ENCODE measurements at places on chromosomes 2 and 18.

DNA sequence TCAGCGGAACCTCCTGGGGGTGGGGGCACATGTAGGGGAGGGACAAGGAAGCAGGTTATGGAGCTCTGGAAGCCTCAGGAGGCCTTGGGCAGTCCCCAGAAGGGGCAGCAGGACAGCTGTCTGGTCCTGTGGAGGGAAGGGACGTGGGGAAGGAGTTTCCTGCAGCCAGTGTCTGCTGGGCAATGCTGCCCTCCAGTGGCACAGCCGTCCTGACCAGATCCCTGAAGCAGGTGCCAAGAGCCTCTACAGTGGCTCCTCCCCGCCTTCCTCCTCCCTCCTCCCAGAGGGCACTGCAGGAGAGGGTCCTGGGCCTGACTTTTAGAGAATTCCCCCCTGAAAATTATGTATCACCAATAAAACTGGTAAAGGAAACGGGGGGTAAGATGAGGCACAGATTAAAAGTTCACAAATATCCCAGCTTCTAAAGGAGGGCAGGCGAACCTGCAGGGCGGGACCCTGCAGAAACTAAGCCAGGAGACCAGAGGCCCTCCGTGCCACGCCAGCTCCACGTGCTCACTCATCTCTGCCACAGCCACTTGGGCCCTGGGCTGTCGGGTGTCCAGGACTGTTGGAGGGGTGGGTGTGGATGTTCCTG is 258.5 kb downstream of the TWIST2 start:
- DNase-seq = no peak

DNA sequence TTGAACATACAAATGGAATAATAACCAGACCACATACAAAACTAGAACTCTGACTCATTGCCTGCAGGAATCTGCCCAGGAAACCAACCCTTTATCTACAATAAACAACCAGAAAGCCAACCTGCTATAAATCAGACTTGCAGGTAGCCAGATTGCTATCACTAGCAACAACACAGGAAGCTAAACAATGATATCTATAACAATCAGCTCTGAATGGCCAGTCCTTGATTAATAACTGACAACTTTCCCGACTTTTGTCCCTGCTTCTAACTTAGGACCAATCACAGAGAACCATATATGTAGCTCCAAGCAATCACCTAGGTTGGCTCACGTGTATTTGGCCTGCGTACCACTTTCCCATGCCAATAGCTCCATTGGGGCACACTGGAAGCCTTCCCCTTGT is 470.8 kb downstream of the RIT2 start:
- DNase-seq = no peak

DNA sequence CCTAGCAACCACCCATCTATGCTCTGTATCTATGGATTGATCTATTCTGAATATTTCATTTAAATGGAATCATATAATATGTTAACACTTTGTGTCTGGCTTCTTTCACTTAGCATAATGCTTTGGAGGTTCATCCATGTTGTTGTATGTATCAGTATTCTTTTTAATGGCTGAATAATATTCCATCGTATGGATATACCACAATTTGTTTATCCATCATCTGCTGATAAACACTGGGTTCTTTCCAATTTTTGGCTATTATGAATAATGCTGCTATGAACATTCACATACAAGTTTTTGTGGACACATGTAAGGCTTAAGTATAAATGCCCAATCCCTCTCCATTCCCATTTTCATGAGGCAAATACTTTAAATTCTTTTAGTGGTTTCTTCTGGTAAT is 52.9 kb downstream of the MRPL33 start:
- no peak for DNase-seq

DNA sequence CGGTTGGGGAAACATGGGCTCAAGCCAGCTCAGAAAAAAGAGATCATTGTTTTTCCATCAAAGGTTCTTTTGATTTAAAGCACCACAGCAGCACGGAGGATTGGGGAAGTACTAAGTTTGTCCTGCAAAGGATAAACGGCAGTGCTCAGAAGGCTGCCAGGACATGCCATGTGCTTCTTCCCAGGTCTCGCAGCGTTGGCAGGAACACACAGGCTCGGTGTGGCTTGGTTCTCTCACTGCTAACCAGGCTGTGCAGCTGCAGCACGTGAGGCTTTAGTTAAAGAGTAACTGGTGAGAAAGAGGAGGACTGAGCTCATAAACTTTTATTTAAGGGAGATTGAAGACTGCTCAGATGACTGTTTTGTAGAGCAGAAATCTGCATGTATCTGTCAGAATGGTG is 264.3 kb downstream of the TSN start:
- DNase-seq = no peak

GRCh38 chr2:105412584-105412983 is 13.7 kb upstream of the FHL2 start:
- DNase-seq = no peak
